NCI-H2227 treated with DMSO at 0.1 percent for 48 hours (cell line): ENCODE measurements at places on chromosomes 5 and 9.

GRCh38 chr9:69671311-69671878, 776 bp downstream of the APBA1 start:
- DNase-seq = no peak

GRCh38 chr9:34896112-34896511, 62.0 kb upstream of the PHF24 start:
- no peak for DNase-seq

DNA sequence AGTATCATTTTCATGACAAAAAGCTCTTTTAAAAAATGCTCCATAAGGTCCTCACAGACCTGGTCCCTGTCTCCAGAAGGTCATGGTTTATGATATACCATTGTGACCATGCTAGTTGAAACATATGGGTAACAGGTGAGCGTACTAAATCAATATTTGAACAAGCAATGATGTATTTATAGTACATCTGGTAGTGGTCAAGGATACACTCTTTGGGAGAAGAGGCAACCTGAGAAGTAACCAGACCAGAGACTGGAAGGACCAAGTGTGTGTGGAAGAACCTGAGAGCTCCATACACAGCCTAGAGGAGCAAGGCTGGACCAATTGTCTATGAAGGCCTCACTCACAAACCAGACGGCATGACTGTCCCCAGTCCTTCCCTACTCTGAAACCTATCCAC, 55.1 kb downstream of the LHFPL2 start:
- DNase-seq = no peak

GRCh38 chr5:135264451-135265440, 134.3 kb downstream of the MACROH2A1 start:
- DNase-seq = no peak

- DNase-seq = no peak
Observed at GRCh38 chr9:77946296-77946695, 85.3 kb downstream of the GNAQ start.

- no peak for DNase-seq
Observed at GRCh38 chr5:113546703-113547183, 33.2 kb downstream of the YTHDC2 start.

DNA sequence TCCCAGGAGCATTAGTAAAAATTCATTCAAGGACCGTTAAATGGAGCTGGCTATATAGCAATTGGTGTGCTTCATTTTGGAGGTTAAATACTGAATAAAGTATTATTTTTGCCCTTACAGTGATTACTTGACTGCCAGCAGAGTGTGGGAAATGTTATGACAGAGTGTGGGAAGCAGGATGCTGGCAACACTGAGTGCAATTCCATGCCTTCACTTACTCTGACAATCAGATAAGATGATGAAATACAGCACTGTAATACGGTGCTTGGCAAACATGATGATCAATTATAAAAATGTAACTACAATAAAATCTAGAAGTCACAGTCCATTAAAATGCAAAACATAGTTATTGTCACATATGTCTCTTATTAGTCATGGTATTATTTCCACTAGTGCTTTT, 651.3 kb downstream of the PTPRD start:
- DNase-seq = no peak

DNA sequence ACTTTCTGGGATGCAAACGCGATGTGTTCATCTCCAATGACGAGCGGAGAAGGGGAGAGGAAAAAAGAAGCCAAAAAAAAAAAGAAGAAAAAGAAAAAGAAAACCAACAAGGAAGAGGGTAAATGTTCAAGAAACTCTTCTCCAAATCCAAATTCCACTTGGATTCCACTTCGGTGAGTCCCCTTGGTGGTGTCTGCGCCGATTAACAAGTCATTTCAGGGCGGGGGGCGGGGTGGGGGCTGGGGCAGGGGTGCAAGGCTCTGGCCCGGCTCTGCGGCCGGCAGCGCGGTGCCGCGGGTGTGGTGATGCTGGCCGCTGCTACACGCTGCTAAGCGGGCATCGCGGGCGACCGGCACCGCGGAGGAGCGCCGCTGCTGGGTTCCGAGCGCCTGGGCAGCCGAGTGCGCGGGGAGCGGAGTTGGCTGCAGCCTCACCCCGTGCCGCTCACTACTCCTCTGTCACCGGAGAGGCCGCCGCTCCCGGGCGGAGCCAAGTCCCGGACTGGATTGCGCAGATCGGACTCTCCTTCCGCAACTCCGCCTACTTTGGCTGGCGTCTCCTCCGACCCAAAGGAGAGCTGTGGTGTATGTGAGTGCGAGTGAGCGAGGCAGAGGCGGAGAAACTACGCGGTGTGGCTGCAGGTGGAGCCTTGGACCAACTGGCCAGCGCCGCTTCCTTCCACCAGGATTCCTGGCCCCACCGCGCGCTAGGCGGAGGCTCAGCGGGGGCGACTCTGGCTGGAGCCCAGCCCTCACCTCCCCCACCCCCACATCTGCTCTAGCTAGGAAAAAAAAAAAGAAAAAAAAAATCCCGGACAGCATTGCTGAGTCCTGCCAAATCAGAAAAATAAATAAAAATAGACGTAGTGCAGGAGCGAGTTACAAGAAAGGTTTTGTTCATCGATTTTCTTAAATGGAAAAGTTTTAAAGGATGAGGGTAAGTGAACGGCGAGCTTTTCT, at the start of gene SEMA6A:
TSS of gene SEMA6A (minus strand) at position 457 of the 959 bp plus-strand sequence. CDS start 69,879 bp downstream, outside the sequence.
- peak; percentile 81 for DNase-seq

GRCh38 chr5:32714836-32715235, 3.7 kb downstream of the NPR3 start:
- no peak for DNase-seq

GRCh38 chr9:69276775-69277174, 48.2 kb upstream of the ENTREP1 start:
- no peak for DNase-seq

DNA sequence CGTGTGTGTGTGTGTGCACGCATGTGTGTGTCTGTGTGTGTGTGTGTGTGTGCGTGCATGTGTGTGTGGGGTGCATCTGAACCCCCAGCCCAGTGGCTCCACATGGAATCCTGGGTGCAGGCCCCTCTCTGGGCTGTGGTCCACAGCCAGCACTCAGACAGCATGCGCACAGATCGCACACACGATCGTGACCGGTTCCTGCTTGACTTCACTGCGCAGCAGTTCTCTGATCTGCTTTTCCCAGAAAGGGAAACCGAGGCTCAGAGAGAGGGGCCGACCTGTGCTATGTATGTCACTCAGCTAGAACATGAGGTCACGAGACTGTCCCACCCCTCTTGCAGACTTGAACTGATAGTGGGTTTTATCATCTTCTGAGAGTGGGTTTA, 34.4 kb downstream of the RASGEF1C start:
- no peak for DNase-seq

DNA sequence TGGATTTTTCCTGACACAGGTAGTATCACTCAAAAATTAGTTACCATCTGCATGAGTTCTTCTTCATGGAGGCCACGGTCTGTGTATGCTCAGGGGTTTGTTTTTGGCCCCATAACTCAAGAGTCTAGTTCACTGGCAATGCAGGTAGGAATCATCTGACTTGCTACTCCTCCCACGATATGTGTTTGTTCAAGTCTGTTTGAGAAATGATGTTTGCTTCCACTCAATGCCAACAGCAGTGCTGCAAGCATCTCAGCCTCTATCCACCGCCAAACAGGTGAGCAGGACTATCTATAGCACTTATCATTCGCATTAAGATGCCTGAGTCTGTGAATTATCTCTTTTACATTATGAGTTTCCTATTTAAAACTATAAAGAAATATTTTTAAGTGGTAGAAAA, 264.8 kb upstream of the PTGER4 start:
- DNase-seq = no peak

GRCh38 chr5:119318256-119318894, 37.4 kb upstream of the TNFAIP8 start:
- no peak for DNase-seq

DNA sequence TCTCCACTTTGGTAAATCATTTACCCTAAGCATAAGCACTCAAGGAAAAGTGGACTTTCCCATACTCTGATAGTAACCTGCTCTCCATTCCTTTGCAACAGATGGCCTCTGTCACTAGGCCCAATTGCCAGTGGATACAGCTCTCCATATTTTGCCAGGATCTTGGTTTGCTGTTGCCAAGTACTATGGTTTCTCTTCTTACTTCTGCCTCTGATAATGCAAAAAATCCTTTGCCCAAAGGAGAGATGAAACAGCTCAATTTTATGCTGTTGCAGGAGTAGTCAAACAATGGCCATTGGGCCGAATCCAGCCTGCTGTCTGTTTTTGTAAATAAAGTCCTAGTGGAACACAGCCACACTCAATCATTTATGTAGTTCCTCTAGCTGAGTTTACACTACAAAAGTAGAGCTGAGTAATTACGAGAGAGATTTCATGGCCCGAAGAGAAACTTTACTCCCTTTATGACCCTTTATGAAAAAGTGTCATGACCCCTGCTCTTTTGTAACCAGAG, 92.5 kb downstream of the HTR4 start:
- no peak for DNase-seq
